ENCODE measurements at places on chromosomes 3 and 15.

DNA sequence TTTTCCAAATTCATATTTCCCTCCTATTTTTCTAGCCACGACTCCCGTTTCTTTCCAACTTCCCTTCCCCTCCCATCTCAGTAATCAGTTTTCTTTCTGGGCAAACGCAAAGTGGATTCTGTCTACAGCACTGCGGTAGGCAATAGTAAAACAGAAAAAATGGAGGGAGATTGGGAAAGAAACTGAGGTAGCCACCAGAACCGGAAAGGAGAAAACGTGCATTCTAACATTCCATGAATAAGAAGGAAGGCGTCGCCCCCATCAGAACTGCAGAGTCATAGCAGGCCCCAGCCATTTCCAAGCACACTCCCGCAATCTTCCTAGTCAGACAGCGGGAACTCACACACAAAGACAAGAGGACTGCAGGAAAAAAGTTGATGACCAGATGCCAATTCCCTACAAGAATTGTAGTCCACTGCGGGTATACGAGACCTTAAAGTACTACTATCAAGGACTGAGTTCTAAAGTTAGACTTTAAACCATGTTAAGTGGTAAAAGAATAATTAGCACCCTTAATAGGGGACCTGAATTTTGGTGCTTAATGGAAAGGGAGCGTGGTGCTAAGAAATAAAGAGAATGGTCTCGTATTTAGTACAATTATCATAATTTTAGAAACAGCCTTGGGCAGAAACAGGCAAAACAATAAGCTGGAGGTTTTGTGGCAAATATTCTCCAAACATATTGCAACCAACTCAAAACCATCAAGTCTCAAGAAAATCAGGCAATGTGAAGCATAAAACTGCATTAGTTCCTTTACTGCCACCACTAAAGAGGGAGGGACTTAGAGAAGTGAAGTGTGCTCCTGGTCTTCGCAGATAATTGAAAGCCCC, 1.4 kb downstream of the PFN2 start:
- no peak for DNase-seq

DNA sequence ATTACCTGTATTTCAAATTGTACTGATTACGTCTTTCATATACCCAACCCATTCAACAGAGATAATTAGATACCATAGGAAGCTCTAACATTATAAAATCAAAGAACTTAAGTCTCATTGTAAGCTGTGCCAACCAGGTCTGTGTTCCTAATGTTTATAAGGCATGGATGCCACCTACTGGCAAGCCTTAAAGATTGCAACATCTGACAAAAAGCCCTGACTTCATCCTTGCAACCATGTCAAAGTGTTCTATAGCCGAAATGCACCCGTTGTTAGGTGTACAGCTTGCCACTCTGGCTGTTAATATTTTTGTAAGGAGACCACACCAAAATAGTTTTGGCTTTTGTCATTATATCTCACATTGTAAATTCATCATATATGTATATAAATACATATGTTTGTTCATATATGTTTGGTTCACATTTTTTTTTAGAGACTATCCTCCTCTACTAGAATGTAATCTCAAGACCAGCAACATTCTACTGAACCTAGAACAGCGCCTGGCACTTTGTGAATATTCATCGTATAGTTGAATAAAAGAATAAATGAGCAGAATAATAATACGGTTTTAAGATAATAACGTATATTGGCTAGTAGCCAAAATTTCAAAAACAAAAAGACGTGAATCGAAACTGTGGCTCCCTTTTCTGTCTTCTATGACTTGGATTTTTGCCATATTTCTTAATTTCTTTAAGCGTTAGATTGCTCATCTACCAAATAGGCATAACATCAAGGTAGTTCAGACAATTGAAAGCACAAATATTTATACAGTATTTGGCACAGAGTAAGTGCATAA, 258.1 kb downstream of the TBL1XR1 start:
- no peak for DNase-seq

GRCh38 chr3:72390841-72391240, 457.4 kb downstream of the SHQ1 start:
- DNase-seq: no peak

GRCh38 chr3:18771931-18772330, 346.8 kb upstream of the SATB1 start:
- DNase-seq: no peak

- no peak for DNase-seq
Measured at GRCh38 chr3:171417813-171418212, 42.4 kb downstream of the TNIK start.

DNA sequence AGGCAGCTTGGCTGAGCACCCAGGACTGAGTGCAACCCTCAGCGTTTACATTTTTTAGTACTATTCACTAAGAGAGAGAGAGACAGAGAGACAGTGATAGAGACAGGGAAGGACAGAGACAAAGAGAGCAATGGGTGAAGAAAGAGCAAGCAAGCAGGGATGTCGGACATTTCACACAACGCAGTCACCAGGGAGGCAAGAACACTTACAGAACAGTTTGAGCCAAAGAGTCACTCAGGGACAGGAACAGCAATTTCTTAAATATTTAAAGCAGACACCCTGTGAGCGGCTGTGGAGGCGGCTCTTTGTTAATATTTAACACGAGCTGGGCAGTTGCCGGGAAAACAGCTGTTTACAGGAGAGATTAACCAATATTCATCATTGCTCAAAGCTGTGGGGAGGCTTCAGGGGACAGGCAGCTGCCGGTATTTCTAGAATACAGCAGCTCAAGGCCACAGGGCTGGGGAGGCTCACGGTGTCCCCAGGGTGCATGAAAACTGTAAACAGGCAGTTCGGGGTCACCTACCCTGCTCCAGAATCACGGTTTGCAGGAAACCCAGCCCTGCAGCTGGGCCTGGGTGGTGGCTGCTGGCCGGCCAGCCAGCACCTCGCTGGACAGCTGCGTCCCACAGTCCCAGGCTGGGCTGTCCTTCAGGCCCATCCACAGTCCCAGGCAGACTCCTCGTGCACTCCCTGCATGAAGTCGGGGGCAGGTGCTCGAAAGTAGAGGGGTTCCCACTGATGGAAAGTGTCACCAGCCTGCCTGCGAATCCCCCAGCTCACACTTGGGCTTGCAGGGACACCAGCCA, 38.8 kb upstream of the PCSK6 start:
- peak; percentile 33 for DNase-seq

DNA sequence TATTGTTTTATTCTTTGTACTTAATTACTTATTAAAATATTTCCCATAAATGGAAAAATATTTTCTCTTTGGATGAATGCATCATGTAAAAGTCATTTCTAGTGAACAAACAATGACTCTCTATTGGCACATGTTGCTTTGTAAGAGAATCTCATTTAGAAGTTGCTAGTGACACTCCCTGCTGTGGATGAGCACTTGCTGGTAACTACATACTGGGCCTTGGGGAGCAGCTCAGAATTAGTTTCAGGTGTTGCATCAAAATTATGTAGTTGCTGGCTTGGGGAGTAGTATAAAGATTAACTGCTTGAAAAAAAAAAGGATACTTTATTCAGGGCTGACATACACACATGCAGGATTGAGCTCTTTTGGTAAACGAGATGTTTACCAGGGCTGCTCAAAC, 80.3 kb upstream of the KCNAB1 start:
- no peak for DNase-seq

DNA sequence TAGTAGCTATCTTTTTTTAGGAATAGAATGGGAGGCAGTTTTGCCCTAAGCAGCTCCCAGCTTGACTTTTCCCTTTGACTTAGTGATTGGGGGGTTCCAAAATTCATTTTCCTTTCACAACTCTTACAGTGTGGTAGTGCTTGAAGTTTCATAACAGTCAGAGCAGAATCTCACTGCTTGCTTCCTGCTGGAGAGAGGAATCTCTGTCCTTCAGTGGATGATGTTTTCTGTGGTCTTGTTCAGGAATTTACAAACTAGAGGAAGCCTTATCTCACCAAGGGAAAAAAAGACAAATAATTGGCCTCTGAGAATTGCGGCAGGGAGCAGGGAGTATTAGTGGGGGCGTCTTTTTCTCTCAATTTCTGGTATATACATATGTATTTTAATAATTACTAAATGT, 326.6 kb upstream of the C2CD4B start:
- DNase-seq: no peak

GRCh38 chr3:184832044-184832443, 20.1 kb downstream of the VPS8 start:
- DNase-seq: no peak

- DNase-seq: no peak
Measured at GRCh38 chr3:56154297-56154696, 314.0 kb downstream of the ERC2 start.

- DNase-seq: no peak
Measured at GRCh38 chr3:169923189-169923588, 11.8 kb downstream of the SAMD7 start.

GRCh38 chr15:31782951-31783350, 247.4 kb upstream of the CHRNA7 start:
- no peak for DNase-seq

- no peak for DNase-seq
Measured at GRCh38 chr3:147654827-147655226, 245.7 kb downstream of the ZIC1 start.

DNA sequence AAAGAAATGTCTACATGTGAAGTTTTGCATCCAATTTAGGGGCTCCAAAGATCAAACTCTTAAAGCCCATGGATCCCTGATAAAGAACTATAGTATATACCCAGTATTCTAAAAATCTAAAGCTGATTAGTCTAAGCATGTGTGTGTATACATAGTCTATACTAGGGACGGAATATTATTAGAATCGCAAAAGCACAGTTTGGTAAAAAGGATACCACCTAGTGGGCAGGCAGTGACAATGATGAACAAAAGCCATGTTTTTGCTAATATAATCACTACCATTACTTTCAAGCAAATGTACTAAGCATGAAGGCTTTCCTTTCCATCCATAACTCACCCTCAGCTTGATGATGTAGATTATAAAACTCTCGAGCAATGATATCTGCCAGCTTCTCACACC, 16.5 kb downstream of the POLQ start:
- no peak for DNase-seq
